ENCODE measurements at places on chromosomes 3 and 15.

DNA sequence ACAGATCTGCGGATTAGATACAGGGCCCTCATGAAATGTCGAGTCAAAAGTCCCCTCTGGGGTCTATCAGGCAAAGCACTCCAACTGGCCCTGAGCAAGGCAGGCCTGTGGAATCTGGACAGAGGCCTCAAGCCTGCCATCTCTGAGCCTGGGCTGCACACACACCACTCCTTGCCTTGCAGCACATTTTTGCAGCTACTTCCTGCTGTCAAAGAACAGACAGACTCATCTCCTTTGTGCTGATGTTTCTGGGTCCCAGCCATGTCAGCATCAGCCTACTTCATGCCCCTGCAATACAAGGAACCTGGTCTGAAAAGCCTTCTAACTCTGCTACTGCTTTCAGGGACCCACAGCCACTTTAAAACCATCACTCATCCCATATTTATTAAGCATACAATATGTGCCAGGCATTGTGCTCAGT, 60.6 kb upstream of the IL12A start:
- DNase-seq = peak; percentile 44

DNA sequence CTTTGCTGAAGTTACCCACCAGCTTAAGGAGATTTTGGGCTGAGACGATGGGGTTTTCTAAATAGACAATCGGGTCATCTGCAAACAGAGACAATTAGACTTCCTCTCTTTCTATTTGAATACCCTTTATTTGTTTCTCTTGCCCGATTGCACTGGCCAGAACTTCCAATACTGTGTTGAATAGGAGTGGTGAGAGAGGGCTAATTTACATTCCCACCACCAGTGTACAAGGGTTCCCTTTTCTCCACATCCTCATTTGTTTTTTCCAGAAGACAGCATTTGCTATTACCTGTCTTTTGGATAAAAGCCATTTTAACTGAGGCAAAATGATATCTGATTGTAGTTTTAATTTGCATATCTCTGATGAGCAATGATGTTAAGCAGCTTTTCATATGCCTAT, 329.9 kb upstream of the TPRG1 start:
- DNase-seq = no peak

GRCh38 chr3:110814170-110815007, 257.2 kb upstream of the NECTIN3 start:
- DNase-seq = peak; percentile 85

- DNase-seq = no peak
Measured at GRCh38 chr3:53726643-53727042, 119.6 kb downstream of the CHDH start.

- DNase-seq = peak; percentile 69
Measured at GRCh38 chr3:156180077-156180476, 59.7 kb downstream of the KCNAB1 start.

Measured in fibroblast of mammary gland (primary cell).